ENCODE measurements at places on chromosomes 3 and 15.
A peak's percentile ranks its signal among the peaks of the same experiment; 100 is the strongest.

DNA sequence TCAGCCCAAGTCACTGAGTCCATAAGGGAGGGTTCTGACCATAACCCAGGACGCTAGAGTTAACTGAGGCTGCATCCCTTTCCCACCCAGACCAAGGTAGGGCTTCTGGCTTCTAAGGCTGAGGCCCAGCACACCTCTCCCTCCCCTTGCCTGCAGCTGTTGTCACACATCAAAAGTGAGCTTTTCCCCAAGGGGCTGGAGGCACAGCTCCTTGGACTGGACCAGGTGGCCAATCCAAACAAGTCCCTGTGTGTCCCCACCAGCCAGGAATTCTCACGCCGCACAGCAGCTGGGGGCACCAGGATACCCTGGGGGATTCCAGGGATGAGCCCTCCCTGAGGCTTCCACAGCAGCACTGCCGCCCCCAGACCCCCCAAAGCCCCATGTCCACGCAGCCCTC, 22.3 kb upstream of the ISLR2 start:
- DNase-seq: no peak

DNA sequence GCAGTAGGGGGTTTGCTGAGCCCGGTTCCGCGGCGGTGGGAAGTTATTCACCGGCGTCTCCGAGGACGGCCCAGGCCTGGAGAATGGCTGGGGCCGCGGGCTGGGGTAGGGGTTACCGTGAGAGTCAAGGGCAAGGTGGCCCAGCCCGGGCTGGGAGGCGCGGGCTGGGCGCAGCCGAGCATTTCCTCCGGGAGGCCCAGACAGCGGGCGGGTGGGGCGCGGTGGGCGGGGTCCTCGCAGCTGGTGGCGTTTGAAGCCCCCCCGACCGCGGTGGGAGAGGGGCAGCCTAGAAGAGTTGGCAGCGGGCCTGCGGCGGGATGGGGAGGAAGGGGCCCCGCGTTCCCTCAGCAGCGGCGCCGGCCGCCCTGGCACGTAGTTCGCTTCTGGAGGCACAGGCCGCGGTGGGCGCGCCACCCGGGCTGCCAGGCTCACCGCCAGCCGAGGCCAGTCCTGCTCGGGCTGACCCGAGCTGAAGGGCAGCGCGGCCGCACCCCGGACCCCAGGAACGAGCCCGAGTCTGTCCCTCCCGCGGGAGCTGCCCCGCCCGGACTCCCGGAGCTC, 960 bp upstream of the KLF13 start:
- peak; percentile 75 for DNase-seq

- no peak for DNase-seq
Observed at GRCh38 chr3:54527521-54527920, 400.3 kb downstream of the LRTM1 start.

DNA sequence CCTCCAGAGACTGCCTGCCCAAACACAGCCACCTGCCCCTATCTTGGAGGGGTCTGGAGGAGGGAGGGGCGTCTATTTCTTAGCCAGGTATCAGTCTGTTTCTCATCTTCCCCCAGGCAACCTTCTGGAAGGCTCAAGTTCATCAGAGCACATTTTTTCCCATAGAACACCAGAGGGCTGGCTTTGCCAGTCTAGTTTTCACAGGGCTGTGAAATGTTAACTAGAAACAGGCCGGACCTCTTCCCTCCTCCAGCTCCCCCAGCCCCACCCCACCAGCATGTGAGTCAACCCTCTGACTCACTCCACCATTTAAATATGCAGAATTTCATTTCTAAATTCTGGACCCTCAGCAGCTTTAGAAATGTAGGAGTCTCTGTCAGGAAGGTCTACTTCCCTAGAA, 66.9 kb downstream of the SLCO2A1 start:
- DNase-seq: no peak

DNA sequence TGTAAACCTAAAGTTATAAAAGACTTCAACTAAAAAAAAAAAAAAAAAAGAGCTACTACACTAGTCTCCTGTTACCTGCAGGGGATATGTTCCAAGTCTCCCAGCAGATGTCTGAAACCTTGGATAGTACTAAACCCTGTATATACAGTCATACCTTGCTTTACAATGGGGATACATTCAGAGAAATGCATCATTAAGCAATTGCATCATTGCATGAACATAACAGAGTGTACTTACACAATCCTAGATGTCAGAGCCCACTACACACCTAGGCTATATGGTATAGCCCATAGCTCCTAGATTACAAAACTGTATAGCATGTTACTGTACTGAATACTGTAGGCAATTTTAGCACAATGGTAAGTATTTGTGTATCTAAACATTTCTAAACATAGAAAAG, 119.1 kb downstream of the GMPS start:
- DNase-seq: no peak

DNA sequence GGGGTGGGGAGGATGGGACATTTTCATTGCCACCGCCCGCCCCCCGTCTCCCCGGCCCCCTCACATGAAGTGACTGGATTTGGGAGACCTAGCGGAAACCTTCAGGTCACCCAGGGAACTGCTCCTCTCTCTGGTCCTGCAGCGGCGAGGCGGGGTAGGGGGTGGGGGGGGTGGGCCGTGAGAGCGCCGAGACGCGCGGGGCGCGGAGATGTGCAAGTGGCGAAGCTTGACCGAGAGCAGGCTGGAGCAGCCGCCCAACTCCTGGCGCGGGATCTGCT, 712 bp upstream of the MME start:
- no peak for DNase-seq

DNA sequence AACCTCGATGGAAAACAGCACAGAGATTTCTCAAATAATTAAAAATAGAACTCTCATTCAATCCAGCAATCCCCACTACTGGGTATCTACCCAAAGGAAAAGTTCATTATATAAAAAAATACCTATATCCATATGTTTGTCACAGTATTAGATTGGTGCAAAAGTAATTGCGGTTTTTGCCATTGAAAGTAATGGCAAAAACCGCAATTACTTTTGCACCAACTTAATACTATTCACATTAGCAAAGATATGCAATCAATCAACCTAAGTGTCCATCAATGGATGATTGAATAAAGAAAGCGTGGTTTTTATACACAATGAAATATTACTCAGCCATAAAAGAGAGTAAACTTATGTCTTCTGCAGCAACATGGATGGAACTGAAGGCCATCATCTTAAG, 12.2 kb upstream of the CCDC54 start:
- DNase-seq: no peak

DNA sequence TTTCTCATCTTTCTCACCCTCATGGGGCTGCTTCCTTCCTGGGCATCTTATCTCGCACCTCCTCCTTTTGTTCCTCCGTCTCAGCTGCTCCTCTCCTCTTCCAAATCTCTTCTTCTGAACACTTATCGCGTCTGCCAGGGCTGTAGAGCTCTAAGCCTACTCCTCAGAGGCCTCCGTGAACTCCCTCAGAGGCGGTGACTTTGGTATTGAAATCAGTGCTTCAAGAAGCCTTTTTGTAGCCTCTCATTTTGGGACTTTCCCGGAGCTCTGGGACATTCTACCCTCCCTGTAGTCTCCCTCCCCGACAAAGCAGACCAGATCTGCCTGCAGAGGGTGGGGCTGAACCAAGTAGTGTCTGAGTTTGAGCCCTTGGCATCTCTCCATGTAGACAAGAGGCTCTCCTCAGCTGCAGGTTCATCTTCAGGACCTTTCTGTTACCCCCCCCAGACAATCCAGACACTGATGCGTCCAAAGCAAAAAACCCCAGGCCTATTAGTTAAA, 17.5 kb upstream of the CPNE9 start:
- DNase-seq: no peak
